ENCODE measurements at places on chromosomes 3 and 15. TPM values are rescaled to one million over a fixed set of nuclear protein-coding genes. Genes with fewer than 3 reads are reported as not detected.
A peak's percentile ranks its signal among the peaks of the same experiment; 100 is the strongest.

DNA sequence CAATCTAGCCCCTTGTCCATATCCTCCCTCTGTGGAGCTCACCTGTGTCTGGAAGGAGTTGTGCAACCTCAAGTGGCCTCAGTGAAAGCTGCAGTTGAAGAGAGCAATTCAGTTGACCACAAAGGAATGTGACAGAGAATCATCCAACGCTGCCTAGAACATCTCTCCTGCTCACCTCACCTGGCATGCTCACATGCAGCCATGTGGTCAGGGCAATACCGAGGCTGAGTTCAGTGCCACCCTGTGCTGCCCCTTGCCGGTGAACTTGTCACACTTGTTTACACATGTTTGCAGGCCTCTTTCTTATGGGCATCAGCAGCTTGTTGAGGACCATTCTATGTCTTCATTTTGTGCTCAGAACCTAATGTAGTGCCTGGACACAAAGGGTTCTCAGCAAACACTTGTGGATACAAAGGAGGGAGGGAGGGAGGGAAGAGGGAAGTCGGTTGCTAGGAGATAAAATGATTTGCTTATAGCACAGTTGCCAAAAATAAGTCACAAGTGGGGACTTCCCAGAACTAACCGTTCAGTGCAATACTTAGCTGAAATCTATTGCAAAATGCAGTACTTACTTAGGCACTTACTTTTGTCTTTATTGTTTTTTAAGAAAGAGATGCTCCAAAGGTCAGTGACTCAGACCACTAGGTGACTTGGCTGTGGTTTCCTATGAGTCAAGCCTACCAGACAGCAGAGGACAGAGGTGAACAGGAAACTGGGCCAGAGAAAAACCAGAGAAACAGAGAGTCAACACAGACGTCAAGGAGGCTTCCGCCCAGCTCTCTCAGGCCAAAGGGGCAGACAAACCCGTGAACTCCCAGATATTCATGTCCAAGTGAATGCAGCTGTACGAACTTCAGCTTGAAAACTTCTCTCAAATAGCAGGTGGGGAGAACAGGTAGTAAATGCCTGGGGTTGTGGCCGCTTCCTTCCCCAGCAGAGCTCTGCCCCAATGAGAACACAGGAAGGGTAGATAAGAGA is 227.8 kb upstream of the CTNNB1 start:
- DNase-seq = peak; percentile 93

CHRM5 gene
- 0.12 TPM for polyA plus RNA-seq

NGLY1 gene
- polyA plus RNA-seq = 29.3 TPM

KLHL40 gene
- polyA plus RNA-seq = 154 TPM

CCR3 gene
- polyA plus RNA-seq = not detected

- DNase-seq = no peak
These were observed 226.1 kb downstream of the PLCL2 start for GRCh38 chr3:17110660-17111396.

DNA sequence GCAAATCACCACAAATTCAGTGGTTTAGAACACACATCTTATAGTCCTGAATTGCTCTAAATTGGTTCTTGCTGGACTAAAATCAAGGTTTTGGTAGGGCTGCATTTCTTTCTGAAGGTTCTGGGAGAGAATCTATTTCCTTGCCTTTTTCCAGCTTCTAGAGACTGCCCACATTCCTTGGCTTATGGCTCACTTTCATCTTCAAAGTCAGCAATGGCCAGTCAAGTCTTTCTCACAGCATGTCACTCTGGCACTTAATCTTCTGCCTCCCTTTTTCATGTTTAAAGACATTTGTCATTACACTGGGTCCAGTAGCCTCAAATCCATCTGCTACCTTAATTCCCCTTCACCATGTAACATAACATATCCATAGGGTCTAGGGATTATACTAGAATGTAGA is 149.0 kb downstream of the NEK10 start:
- no peak for DNase-seq

DNA sequence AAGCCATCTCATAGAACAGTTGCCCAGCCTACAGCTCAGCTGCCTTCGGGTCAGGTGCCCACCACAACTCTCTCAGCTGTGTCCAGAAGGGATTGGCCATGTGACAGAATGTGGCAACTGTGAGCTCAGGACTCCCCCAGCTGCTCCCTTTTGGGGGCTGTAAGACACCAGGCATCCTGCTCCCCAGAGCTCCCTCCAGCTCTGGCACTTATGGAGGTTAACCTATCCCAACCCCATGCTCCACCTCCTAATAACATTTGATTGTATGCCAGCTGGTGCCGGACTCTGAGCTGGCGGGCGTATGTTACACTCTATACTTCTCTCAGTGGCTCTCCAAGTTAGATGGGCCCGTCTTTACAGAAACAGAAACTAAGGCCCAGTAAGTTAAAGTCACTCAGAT is 222.8 kb downstream of the FAM43A start:
- DNase-seq = peak; percentile 72

DNA sequence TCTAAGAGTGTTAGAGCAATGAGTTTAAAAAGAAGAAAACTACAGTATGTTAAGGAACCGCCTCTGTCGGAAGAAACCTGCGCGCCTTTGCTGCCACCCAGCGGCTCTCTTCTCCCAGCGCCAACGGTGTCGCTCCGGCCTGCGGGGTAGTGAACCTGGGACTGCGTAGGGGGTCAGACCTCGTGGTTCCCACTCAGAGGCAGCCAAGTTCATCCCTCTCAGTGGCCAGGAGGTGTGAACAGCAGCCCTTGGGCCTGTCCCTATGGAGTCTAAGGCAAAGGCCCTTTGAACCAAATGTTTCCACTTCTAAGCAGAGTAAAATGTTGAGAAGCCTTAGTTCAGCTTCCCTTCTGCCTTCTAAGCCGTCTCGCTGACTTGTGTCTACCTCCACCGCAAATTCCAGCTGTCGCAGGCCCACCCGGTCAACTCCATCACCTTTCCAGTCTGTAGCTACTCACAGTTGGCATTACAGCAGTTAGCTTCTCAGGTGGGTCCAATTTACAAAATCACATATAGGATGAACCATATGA is 980 bp upstream of the RAB27A start:
- DNase-seq = peak; percentile 86

- DNase-seq = peak; percentile 87
These were observed 39.0 kb upstream of the CBLB start for GRCh38 chr3:105907777-105908176.

DNA sequence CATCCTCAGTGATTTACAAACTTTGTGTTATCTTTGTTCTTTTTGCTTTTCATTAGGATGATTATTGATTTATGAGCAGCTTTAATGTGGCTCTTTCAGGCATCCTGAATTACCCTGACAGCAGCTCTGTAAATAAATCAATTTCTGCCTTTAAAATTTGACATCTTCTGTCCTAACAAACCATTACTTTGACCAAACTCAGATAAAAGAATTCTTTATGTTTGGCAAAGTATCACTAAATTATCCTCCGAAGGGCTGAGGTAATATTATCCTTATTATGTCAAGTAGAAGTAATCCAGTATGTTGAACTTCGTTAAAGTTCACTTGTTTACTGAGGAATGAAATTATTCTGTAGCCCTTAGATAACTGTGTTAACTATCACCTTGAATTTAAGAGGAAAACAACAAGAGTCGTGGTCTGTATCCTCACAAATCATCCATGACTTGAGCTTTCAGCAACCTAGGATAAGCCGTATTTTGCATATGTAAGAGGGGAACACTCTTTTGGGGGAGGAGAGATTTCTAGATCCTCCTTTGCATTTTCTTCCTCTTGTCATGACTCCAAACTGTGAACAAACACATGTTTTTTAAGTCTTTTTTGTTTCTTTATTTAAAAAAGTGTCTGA is 173.2 kb upstream of the STAC start:
- DNase-seq = peak; percentile 31

GRCh38 chr15:37103475-37104423 is 3.4 kb upstream of the MEIS2 start:
- DNase-seq = no peak

CD86 gene
- 2.4 TPM for polyA plus RNA-seq

GRCh38 chr3:36362216-36362615 is 18.1 kb upstream of the STAC start:
- DNase-seq = no peak

C3orf70 gene
- 4.1 TPM for polyA plus RNA-seq

DNA sequence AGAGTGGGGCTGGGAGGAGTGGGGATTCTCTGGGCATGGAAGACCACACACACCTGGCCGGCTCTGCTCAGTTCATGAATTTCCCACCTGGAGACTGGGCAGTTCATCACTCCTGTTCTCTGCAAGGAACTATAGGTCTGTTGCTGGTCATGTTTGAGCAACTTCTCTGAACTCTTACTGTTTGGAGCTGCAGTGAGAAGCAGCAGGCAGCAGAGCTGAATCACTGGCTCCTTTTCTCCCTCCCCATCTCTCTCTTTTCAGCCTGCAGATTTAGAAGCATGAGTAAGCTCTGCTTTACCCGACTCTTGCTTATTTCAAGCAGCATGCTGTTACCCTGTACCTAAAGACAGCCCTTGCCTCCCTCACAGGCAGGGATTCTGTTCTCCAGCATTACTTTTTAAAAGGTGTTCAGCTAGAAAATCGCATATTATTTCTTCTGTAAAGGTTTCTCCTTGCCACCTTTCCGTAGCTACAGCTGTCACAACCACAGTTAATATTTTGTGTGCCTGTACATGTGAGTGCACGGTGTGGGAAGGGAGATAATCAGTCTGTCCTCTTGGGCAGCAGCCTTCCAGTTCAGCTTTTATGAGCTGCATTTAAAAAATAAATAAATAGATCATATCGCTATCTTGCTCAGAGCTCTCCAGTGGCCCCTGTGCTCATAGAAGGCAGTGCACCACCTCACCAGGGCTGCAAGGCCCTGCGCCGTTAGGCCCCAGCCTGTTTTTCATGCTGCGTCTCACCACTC is 131.6 kb downstream of the CHCHD6 start:
- DNase-seq = no peak

ZDHHC19 gene
- polyA plus RNA-seq = 0.32 TPM

SUSD5 gene
- 2.5 TPM for polyA plus RNA-seq

DISP2 gene
- polyA plus RNA-seq = 0.82 TPM

GRCh38 chr3:86985181-86985826 is 5.6 kb downstream of the VGLL3 start:
- DNase-seq = peak; percentile 47

GRCh38 chr3:133966954-133967353 is 62.8 kb downstream of the SLCO2A1 start:
- no peak for DNase-seq

DNA sequence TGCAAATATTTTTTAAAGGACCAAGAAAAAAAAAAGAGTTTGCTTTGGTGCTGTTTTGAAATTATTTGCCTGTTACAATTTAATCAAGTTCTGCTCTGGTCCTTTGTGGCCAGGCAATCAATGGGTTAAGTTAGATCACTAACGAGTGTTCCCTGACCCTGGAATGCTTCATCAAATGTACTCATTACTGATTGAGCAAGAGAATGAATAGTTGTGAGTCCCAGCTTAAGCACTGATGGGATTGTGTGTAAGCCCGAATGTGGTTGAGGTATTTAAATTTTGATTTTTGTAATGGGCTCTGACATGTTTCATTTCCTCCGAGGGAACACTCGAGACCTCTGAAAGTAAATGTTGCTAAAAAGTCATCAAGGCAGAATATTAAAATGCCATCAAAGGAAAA is 699.1 kb downstream of the MCTP2 start:
- DNase-seq = no peak

GRCh38 chr15:47551079-47551478 is 166.2 kb upstream of the SEMA6D start:
- DNase-seq = no peak

DNA sequence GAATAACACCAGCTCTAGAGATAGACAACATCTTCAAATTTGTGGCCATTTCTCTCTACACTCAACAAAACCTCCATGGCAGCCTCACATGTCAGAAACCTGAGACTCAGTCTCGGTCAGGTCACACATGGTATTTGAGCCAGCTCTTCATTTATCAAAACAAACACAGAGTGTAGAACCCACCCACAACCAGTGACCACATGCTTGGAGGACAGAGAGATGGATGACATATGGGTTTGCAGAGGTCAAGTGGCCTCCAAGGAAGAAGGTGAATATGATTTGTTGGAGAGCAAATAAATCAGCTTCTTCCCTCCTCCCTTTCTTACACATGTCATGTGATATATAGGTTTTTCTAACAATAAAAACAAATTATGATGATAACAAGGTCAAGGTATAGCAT is 278.1 kb upstream of the LRTM1 start:
- DNase-seq = no peak

GRCh38 chr15:62124176-62124972 is 40.7 kb downstream of the C2CD4B start:
- peak; percentile 36 for DNase-seq

- DNase-seq = no peak
These were observed 598.6 kb upstream of the TBL1XR1 start for GRCh38 chr3:177795859-177796258.

NOX5 gene
- 0.07 TPM for polyA plus RNA-seq

DNA sequence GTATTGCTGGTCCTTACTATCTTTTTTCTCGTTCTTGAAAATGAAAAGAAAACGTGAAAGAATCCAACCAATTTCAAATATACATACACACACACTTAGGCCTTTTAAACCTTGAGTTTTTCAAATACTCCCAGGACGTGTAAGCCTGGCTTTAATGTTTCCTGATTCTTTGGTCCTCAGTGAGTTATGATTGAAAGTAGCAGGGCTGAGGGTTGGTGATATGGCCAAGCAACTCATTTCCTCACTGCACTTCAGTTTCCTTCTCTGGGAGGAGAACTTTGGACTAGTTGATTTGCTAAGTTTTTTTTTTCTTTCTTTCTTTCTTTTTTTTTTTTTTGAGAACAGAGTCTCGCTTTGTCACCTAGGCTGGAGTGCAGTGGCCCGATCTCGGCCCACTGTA is 34.6 kb downstream of the CHD2 start:
- DNase-seq = no peak

- DNase-seq = no peak
These were observed 2.2 kb upstream of the RNF13 start for GRCh38 chr3:149810846-149811245.

ZBTB20 gene
- 2.1 TPM for polyA plus RNA-seq

DNA sequence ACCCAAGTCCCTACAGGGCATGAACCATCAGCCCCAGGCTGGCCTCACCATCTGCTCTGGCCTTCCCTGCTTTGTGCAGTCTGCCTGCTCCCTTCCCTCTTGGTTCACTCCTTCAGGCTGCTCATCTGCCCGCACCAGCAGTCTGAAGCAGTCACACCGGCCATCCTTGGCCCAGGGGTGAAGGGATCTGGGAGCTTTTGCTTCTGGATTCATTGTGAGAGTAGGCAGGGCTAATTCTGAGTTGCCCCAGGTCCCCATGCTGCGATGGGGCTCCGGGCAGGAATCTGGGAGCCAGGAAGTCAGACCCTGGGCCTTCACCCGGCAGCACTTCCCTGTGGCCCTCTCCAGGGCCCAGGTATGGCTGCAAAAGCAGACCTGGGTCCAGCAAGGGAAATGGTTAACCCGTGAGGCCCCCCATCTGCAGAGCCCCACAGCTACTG is 99.7 kb downstream of the VGLL4 start:
- DNase-seq = no peak

MRPL46 gene
- 23.9 TPM for polyA plus RNA-seq

NAALADL2 gene
- polyA plus RNA-seq = 12.0 TPM
